ENCODE measurements at places on chromosomes 4 and X.

- no peak for DNase-seq
Measured at GRCh38 chrX:68851082-68851481, 22.3 kb downstream of the EFNB1 start.

- peak; percentile 91 for DNase-seq
Measured at GRCh38 chr4:158170691-158171561, 1.9 kb downstream of the GASK1B start.

DNA sequence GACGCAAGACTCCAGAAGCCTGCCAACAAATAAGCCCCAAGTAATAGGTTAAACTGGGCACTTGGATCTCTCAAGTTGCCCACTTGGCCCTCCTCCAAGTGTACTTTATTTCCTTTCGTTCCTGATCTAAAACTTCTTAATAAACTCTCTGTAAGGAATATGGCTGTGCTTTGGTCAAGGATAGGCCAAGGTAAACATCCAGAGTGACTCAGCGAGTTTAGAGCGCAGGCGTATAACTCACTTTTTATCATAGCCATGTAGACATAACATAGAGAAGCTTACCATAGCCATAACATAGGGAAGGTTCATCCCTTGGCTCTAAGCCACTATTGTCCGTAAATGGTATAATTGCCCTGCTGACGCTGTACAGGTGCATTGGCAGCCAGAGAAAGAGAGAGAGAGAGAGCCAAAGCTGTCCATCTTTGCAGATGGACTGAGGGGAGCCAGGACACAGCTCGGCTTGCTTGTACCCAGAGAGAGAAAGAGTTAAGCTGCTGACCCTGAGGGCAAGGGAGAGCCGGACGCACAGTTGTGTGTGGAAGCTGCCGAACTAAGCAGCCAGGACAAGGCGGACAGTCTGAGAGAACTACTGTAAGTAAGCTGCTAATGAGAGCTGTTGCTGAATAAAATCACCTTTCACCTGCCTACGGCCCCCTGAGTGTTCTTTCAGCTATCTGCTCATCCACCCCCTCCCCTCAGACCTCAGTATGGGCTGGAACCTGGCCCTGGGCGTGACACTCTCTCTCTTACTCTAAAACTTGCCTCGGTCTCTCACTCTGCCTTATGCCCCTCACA, 1.8 kb downstream of the TLR1 start:
- no peak for DNase-seq

- DNase-seq: no peak
Measured at GRCh38 chrX:12951595-12951975, 23.3 kb upstream of the TMSB4X start.

DNA sequence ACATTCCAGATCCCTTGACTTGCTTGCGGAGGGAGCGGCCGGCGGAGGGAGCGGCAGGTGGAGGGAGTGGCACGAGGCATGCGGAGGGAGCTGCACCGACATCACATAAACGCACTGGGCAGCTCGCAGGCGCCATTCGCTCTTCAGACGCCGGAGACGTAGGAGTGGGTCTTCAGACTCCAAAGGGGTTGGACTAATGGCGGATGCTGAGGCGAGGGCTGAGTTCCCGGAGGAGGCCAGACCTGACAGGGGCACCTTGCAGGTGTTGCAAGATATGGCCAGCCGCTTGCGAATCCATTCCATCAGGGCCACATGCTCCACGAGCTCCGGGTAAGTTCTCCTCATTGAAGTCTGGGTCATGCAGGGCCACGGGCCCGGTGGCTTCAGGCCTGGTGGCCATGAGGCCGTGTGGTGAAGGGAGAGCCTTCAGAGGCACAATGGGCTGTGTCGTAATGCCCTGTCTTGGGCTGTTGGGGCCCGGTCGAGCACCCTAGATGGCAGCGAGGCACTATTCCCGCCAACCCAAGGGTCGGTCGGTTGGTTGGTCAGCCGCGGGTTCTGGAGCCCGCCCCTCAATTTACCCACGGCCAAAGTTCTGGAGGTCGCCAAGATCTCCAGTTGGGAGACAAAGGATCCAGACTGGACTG, at the start of gene TKTL1:
TSS of gene TKTL1 (plus strand) at position 132 of the 647 bp plus-strand sequence. CDS start at position 197, 65 bp downstream.
- DNase-seq: no peak

GRCh38 chr4:577499-578450, 1.7 kb upstream of the TMEM271 start:
- no peak for DNase-seq

DNA sequence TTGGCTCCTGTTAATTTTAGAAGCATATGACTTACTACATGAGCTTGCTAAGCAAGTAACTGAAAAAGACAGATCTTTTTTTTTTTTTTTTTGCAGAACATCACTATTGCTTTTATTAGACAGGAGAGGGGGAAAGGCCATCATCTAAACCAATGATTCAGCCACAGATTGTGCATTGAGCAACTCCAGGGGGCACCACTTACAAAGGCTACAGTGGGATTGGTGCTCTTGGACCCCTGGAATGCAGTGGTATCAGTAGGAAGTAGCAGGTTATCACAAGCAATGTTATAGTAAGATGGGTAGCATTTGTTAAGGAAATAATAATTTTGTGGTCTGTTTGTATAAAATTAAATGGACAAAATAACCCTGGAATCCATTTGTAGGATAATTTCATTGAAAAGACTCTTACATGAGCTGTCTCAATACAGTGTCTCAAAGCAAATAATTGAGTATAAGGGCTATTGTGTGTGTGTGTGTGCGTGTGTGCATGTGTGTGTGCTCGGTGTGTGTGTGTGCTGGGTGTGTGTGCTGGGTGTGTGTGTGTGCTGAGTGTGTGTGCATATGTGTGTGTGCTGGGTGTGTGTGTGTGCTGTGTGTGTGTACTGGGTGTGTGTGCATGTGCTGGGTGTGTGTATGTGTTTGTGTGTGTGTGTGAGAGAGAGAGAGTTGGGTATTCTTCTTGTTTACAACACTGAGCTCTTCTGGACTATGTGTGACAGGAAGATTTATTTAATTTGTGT, 296.3 kb downstream of the PCDH7 start:
- DNase-seq: no peak

GRCh38 chrX:11893933-11894710, 136.1 kb downstream of the MSL3 start:
- DNase-seq: no peak

DNA sequence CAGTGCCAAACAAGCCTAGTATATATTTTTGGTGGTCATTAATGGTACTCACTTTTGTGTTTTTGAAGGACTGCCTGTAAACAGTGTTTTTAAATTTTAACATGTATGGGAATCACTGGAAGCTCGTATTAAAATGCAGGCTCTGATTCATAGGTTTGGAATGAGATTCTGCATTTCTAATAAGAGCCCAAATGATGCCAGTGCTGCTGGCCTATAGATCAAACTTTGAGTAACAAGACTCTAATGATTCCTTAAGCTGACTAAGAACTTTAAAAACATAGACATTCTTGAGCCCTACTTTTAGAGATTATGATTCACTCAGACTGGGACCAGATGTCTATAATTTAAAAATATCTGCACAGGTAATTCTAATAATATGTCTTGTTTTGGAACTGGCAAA, 823.2 kb upstream of the LCORL start:
- DNase-seq: no peak

DNA sequence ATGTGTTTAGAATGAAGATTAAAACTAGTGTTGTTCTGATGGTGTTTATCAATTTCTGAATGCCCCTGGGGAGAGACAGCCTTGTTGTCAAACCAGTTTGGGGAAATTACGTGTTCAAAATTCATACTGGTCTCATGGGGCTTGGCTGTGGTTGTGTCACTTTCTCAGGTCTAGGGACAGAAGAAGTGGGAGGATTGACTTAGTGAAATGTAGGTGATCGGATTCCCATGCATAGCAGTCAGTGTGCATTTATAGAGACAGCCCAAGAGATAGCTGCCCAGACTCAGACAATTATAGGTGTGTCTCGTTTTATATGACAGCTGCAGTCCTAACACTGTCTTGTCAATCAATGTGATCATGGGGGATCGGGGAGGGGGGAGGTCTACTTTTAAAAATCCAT, 94.4 kb upstream of the CLCN4 start:
- DNase-seq: no peak

DNA sequence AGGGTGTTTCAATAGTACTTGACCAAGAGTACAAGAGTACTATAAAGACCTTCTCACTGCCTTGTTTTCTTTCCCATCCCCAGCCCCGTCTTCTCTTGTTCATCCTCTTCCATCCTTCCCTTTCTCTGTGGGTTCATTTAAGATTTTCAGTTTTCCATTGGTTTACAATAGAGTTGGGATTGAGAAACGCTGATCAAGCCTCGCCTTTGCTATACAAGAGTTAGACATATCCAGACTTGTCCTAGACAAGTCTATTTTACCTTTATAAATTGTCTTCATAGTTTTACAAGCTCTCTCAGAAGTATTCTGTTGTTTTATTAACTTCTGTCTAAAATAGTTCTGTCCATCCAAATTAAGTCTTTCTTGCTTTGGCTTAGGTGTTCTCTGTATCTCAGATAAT, 29.6 kb upstream of the SCML1 start:
- no peak for DNase-seq

GRCh38 chrX:341541-342101, 23.0 kb upstream of the GTPBP6 start:
- DNase-seq: peak; percentile 54

GRCh38 chr4:105619188-105619931, 66.9 kb downstream of the ARHGEF38 start:
- DNase-seq: peak; percentile 84

- peak; percentile 96 for DNase-seq
Measured at GRCh38 chr4:8274765-8275547, 5.4 kb downstream of the HTRA3 start.

DNA sequence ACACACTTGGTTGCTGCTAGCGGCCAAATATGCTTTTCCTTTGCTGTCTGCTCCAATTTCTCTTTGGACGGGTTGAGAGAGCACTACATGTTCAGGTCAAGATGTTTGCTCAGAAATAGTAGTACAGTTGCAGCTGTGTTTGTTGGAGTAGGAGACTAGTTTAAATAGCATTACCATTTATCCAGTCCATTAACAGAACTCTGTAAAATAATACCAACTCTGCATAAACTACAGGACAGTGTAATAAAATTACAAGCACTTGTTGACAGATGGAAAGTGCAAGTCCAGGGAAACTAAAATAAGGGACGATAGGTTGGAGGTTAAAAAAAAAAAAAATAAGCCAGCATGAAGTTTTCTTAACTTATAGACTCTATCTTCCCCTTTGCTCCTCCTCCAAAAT, 20.2 kb downstream of the SLIT2 start:
- no peak for DNase-seq

- DNase-seq: no peak
Measured at GRCh38 chr4:148790246-148790645, 348.0 kb upstream of the NR3C2 start.

GRCh38 chr4:60934566-60935295, 265.4 kb upstream of the ADGRL3 start:
- DNase-seq: no peak

DNA sequence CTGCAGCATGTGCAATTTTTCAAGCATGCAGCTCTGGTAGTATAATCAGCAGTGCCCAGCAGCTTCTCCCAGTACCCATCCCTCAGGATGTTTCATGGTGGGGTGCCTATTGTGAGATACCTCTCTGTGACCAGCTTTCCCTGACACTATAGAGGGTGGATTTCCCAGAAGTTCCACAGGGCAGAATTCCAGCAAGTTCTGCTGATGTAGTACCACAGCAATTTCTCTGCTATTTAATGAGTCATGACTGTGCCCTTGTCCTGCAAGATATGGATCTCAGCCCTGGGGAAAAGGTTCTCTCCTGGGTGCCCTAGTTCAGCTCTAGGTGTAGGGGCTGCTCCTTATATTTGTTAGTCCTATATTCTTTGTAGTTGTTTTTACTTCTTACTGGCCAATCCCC, 174.8 kb downstream of the ENOX2 start:
- no peak for DNase-seq

GRCh38 chr4:152539556-152540292, 3.8 kb upstream of the FBXW7 start:
- DNase-seq: no peak

DNA sequence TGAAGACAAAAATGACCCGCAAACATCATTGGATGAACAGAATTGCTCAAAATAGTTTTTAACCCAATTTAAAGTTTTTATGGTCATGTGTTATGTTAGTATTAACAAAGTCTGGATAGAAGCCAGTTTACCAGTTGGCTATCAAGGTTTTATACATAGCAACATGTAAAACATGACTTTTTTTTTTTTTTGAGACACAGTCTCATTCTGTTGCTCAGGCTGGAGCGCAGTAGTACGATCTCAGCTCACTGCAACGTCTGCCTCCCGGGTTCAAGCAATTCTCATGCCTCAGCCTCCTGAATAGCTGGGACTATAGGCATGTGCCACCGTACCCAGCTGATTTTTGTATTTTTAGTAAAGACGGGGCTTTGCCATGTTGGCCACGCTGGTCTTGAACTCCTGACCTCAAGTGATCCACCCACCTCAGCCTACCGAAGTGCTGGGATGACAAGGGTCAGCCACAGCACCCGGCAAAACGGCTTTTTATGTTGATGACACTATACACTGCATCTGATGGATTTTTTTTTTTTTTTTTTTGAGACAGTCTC, 3.4 kb downstream of the SAT1 start:
- no peak for DNase-seq

DNA sequence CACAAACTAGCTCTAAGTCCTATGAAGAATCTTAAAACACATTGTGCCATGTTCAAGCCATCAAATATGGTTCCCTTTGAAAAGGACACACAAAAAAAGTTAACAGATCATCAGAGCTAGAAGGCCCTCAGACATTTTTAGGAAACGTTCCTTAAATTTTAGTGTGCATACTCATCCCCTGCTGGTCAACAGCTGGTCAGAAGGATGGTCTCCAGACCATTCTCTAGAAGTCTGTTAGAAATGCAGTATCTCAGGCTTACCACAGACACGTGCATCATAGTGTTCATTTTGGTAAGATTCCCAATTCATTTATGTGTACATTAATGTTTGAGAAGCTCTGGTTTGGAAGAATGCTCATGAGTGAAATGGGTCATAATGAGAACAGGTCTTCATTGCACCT, 523.1 kb downstream of the INPP4B start:
- DNase-seq: no peak

DNA sequence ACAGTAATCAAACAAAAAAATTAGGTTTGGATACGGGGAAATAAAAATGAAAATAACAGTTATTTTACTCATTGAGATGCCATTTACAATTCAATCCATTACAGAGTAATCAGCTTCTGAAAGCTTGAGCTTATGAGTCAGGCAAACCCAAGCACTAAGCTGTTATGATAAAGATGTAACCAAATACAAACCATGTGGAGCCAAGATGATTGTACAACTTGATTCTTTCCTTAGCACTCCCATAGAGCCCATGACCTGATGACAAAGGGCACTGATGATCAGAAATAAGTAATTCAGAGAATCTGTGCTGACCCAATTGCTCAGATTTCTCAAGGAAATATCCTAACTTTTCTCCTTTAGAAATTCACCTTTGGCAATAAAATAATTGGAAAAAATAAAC, 40.5 kb upstream of the PRKG2 start:
- DNase-seq: no peak

GRCh38 chr4:136651278-136651667, 881.0 kb downstream of the PCDH18 start:
- no peak for DNase-seq
